ENCODE measurements at places on chromosomes 7 and 10. TPM values are rescaled to one million over a fixed set of nuclear protein-coding genes. Genes with fewer than 3 reads are reported as not detected.

DNA sequence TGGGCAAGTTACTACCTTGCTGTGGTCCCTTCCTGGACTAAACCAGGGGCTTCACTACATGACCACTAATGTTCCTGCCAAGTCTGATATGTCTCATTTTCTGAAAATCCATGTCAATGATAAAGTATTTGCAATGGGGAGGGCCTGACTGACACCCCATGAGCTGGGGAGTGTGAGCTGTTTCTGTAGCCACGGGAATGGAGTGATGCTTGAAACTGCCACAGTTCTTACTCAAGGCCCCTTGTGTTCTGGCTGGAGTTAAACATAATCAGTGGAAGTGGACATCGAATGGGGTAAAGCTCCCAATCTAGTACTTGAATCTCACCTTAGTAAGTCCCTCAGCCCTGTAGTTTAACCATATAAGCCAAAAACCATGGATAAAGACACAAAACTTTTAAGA is 61.9 kb upstream of the PDLIM1 start:
- H3K4me3 ChIP-seq = no peak overlapping the region
- H3K27ac ChIP-seq = no peak overlapping the region
- H3K36me3 ChIP-seq = no peaks in the 10 kb centered on the region
- H3K27me3 ChIP-seq = no peaks in the 10 kb centered on the region

RPEL1 gene
- total RNA-seq = not detected

- H3K27me3 ChIP-seq = no peaks in the 10 kb centered on the region
- H3K36me3 ChIP-seq = no peaks in the 10 kb centered on the region
- no peak overlapping the region for H3K27ac ChIP-seq
- no peak for DNase-seq
- peaks cover 12% of the 10 kb centered on the region for H3K4me1 ChIP-seq
- no peak overlapping the region for H3K4me3 ChIP-seq
Observed at GRCh38 chr10:89165923-89166322, 41.2 kb downstream of the CH25H start.

GRCh38 chr7:70542750-70543376 is 589.1 kb upstream of the GALNT17 start:
- peaks cover 12% of the 10 kb centered on the region for H3K4me1 ChIP-seq
- H3K27ac ChIP-seq = no peak overlapping the region
- H3K27me3 ChIP-seq = no peaks in the 10 kb centered on the region
- H3K4me3 ChIP-seq = no peak overlapping the region

ANKRD30A gene
- total RNA-seq = not detected

KEL gene
- 0.71 TPM for total RNA-seq

TAS2R4 gene
- total RNA-seq = 5.4 TPM

DNA sequence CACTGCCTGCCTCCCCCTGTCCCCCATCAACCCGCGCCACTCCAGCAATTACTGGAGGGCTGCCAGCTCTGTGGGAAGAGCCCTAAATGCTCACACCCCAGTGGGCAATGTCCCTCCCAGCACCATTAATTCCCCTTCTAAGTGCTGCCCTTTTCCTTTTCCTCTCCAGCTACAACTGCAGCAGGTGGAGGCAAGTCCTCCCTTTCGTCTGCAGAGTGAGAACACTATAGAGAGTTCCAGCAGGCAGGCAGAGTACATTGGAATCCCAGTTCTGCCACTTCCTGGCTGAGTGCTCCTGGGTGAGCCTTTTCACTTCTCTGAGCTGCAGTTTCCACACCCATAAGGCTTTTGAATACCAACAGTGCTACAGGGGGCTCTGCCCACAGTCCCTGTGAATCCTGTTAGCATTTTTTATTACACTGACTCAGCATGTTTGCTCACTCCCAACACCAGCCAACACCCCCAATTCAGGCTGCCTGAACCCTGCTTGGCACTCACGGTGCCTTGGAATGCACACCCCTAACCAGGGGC is 447.0 kb downstream of the GRID1 start:
- H3K27ac ChIP-seq = no peak overlapping the region
- no peak for DNase-seq
- no peaks in the 10 kb centered on the region for H3K36me3 ChIP-seq
- H3K4me3 ChIP-seq = no peak overlapping the region
- H3K4me1 ChIP-seq = no peaks in the 10 kb centered on the region

- H3K27me3 ChIP-seq = no peaks in the 10 kb centered on the region
- DNase-seq = no peak
- no peak overlapping the region for H3K27ac ChIP-seq
- no peak overlapping the region for H3K4me3 ChIP-seq
Observed at GRCh38 chr10:113044016-113044755, 94.1 kb downstream of the TCF7L2 start.

- no peak for DNase-seq
- H3K27me3 ChIP-seq = no peaks in the 10 kb centered on the region
- H3K36me3 ChIP-seq = no peaks in the 10 kb centered on the region
- H3K4me1 ChIP-seq = no peaks in the 10 kb centered on the region
- no peak overlapping the region for H3K4me3 ChIP-seq
Observed at GRCh38 chr7:150648353-150649079, 16.3 kb upstream of the GIMAP6 start.

IL2RA gene
- total RNA-seq = 52.7 TPM

GRCh38 chr10:93352638-93353383 is 129.3 kb downstream of the MYOF start:
- DNase-seq = peak; percentile 57
- H3K4me1 ChIP-seq = no peaks in the 10 kb centered on the region
- H3K4me3 ChIP-seq = no peak overlapping the region
- no peaks in the 10 kb centered on the region for H3K36me3 ChIP-seq

GRCh38 chr7:134533288-134533771 is 6.0 kb downstream of the AKR1B10 start:
- H3K4me3 ChIP-seq = no peak overlapping the region
- no peak overlapping the region for H3K27ac ChIP-seq
- no peak for DNase-seq
- H3K36me3 ChIP-seq = no peaks in the 10 kb centered on the region

- H3K4me1 ChIP-seq = peaks cover 5% of the 10 kb centered on the region
- DNase-seq = no peak
- H3K36me3 ChIP-seq = no peaks in the 10 kb centered on the region
Observed at GRCh38 chr10:31694929-31695837, 233.4 kb downstream of the ARHGAP12 start.

GRCh38 chr10:35506741-35507140 is 98.4 kb upstream of the GJD4 start:
- H3K36me3 ChIP-seq = peaks cover 3% of the 10 kb centered on the region
- no peaks in the 10 kb centered on the region for H3K27me3 ChIP-seq
- H3K4me3 ChIP-seq = no peak overlapping the region
- peaks cover 41% of the 10 kb centered on the region for H3K4me1 ChIP-seq
- DNase-seq = no peak
- H3K27ac ChIP-seq = no peak overlapping the region

CABCOCO1 gene
- total RNA-seq = not detected

DNA sequence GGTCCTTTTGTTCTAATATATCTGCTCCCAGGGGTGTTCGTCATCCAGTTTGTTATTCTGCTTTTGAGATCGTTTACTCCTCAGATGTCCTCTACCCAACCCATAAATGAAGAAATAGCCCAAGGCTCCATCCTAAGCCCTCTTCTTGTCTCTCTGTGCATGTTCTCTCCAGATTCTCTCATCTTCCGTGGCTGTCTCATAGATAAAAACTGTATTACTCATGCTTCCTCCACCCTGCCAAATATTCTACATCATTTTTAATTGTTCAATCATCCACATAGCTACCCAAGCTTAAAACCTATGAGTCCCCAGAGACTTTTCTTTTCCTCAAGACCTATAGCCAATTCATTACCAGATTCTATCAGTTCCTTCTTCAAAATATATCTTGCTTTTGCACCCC is 44.9 kb downstream of the CAV1 start:
- no peaks in the 10 kb centered on the region for H3K27me3 ChIP-seq
- peaks cover 12% of the 10 kb centered on the region for H3K4me1 ChIP-seq
- H3K27ac ChIP-seq = no peak overlapping the region
- no peak for DNase-seq
- H3K36me3 ChIP-seq = no peaks in the 10 kb centered on the region

DNA sequence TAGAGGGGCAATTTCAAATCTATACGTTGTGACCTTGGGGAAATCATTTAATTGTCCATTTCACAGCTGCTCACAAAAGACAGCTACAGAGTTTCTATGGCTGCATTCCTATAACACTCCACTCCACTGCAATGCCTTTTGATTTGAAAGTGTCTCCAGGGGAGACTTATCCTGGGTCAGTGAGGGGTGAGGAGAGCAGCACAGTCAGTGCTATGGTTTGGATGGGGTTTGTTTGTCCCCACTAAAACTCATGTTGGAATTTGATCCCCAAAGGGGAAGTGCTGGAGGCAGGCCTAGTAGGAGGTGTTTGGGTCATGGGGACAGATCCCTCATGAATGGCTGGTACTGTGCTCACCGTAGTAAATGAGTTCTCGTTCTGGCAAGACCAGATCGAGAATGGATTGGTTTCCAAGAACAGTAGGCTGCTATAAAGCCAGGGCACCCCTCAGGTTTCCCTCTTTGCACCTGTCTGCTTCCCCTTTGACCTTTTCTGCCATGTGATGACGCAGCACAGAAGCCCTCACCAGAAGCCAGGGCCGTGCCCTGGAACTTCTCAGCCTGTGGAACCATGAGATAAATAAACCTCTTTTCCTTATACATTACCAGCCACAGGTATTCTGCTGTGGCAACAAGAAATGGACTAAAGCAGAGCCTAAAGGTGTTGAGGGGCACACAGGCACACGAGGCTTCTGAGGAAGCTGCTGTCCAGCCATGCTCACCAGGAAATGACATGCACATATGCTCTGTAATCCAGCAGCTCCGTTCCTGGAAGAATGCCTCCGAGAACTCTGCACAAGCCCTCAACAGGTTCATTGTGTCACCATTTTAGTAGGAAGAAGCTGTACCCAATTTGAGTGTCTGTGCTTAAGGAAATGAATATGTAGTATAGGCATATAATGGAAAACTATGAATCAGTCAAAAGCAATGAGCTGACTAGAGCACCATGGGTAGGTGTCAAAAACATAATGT is 5.0 kb upstream of the PAPOLB start:
- H3K27ac ChIP-seq = no peak overlapping the region
- H3K36me3 ChIP-seq = no peaks in the 10 kb centered on the region
- H3K4me1 ChIP-seq = peaks cover 4% of the 10 kb centered on the region
- no peak overlapping the region for H3K4me3 ChIP-seq
- no peak for DNase-seq

GJD4 gene
- not detected for total RNA-seq

GRCh38 chr10:47159361-47160260 is 140.4 kb upstream of the GDF10 start:
- H3K27me3 ChIP-seq = peaks cover 3% of the 10 kb centered on the region
- H3K4me3 ChIP-seq = no peak overlapping the region
- H3K36me3 ChIP-seq = no peaks in the 10 kb centered on the region
- no peak overlapping the region for H3K27ac ChIP-seq
- no peaks in the 10 kb centered on the region for H3K4me1 ChIP-seq

DNA sequence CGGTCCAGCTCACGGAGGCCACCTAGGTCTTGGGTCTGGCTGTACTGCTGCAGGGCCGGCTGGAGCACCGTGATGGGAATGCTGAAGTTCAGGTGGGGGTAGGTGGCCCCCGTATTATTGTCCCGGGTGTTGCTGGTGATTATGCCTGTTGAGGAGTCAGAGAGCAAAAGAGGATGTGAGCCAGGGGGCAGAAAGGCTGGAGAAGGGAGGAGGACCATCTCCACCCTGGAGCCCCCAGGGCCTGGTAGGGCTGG is 6.6 kb downstream of the TYSND1 start:
- no peaks in the 10 kb centered on the region for H3K27me3 ChIP-seq
- DNase-seq = no peak
- peaks cover 5% of the 10 kb centered on the region for H3K4me1 ChIP-seq
- H3K36me3 ChIP-seq = no peaks in the 10 kb centered on the region

MET gene
- 1.9 TPM for total RNA-seq

DNA sequence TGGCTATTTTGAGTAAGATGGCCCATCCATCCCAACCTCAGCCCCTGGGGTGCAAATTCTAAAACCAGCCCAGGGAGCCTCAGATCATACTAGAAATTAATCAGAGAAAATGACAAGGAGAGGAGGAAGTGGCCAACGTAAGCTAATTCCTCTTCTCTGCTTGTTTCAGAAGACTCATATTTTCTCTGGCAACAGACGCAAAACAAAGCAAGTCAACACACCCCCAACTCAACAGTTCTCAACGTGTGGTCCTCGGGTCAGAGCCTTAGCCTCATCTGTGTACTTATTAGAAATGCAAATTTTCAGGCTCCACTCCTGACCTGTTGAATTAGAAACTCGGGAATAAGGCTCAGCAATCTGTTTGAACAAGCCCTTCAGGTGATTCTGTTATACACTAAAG is 413.9 kb upstream of the AUTS2 start:
- DNase-seq = peak; percentile 18
- H3K4me1 ChIP-seq = peaks cover 40% of the 10 kb centered on the region
- peak overlapping the region; percentile 30 for H3K4me3 ChIP-seq
- peak overlapping the region; percentile 55 for H3K27ac ChIP-seq

GRCh38 chr10:35765066-35765527 is 123.0 kb upstream of the FZD8 start:
- H3K27me3 ChIP-seq = no peaks in the 10 kb centered on the region
- no peaks in the 10 kb centered on the region for H3K36me3 ChIP-seq
- H3K27ac ChIP-seq = no peak overlapping the region
- DNase-seq = no peak

GRCh38 chr7:107387128-107387527 is 82.7 kb upstream of the GPR22 start:
- no peak for DNase-seq
- H3K27ac ChIP-seq = no peak overlapping the region
- H3K36me3 ChIP-seq = no peaks in the 10 kb centered on the region

GRCh38 chr10:56623064-56623463 is 262.0 kb upstream of the ZWINT start:
- no peak for DNase-seq
- no peaks in the 10 kb centered on the region for H3K36me3 ChIP-seq
- H3K27ac ChIP-seq = peak overlapping the region; percentile 62
- peaks cover 22% of the 10 kb centered on the region for H3K4me1 ChIP-seq
- H3K27me3 ChIP-seq = no peaks in the 10 kb centered on the region

DNA sequence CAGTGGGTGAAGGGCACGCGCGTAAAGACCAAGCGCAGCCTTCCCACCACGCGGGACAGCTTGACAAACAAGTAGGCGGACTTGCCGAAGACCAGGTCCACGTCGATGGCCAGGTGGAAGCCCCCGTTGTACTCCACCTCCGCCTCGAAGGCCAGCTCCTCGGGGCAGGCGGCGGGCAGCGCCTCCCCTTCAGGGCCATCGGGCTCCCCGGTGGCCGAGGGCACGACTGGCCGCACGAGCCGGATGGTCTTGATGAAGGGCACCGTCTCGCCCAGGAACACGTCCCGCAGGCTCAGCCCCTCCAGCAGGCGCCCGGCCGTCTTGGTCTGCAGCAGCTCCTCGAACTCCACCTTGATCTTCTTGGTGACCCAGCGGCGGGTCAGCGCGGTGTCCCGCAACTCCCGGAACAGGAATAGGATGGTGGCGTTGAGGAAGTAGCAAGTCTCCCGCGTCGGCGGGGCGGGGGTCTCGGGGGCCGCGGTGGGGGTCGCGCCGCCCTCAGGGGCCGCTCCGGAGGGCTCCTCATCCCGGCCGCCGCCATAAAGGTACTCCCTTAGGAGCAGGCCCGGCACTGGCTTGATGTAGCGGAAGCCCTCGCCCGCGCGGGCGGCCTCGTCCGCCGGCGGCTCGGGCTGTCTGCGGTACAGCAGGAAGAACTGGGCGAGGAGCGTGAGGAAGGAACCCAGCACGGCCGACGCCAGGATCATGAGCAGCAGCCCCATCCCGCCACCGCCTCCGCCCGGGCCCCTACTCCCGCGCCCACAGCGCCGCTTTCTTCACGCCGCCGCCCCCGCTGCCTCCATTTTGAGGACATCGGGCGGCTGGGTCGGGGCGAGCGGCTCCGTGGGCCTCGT is 507 bp downstream of the PDZD8 start:
- H3K36me3 ChIP-seq = no peaks in the 10 kb centered on the region
- peak overlapping the region; percentile 46 for H3K27ac ChIP-seq
- H3K4me3 ChIP-seq = peak overlapping the region; percentile 89
- no peaks in the 10 kb centered on the region for H3K27me3 ChIP-seq

GRCh38 chr10:6871128-6871527 is 291.1 kb upstream of the PRKCQ start:
- H3K27me3 ChIP-seq = no peaks in the 10 kb centered on the region
- no peaks in the 10 kb centered on the region for H3K36me3 ChIP-seq
- H3K4me3 ChIP-seq = no peak overlapping the region
- no peaks in the 10 kb centered on the region for H3K4me1 ChIP-seq

All from B cell (primary cell).